ENCODE measurements at places on chromosomes 5 and 9. TPM values are rescaled to one million over a fixed set of nuclear protein-coding genes. Genes with fewer than 3 reads are reported as not detected.

Gene TMOD1
- total RNA-seq, result 0.96 TPM

Gene GRM6
- not detected for total RNA-seq

Gene ARHGEF28
- total RNA-seq, result 0.05 TPM

Gene SOHLH1
- not detected for total RNA-seq

Gene OR2V1
- not detected for total RNA-seq

Gene DBH
- total RNA-seq, result not detected

Gene INSL6
- total RNA-seq, result not detected

GRCh38 chr9:106758911-106759310 is 104.1 kb upstream of the ZNF462 start:
- DNase-seq, result no peak

GRCh38 chr9:5832538-5833529 is at the start of gene ERMP1:
Gene ERMP1 (minus strand): TSS chr9:5833117. CDS start chr9:5833027, 90 bp downstream.
- peak; percentile 95 for DNase-seq

DNA sequence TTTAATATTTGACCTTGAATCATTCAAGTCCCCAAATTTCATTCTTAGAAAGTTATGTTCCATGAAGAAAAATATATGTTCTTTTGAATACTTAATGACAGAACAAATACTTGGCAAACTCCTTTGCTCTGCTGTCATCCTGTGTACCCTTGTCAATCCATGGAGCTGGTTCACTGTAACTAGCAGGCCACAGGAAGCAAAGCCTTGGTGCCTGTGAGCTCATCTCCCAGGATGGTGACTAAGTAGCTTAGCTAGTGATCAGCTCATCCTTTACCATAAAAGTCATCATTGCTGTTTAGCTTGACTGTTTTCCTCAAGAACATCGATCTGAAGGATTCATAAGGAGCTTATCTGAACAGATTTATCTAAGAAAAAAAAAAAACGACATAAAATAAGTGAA is 65.4 kb downstream of the WDR41 start:
- no peak for DNase-seq

- no peak for DNase-seq
Measured at GRCh38 chr5:17157294-17157693, 60.1 kb upstream of the BASP1 start.

GRCh38 chr5:154967421-154968024 is 26.6 kb downstream of the MRPL22 start:
- DNase-seq, result no peak

- no peak for DNase-seq
Measured at GRCh38 chr9:125511789-125512660, 195.0 kb downstream of the MAPKAP1 start.

DNA sequence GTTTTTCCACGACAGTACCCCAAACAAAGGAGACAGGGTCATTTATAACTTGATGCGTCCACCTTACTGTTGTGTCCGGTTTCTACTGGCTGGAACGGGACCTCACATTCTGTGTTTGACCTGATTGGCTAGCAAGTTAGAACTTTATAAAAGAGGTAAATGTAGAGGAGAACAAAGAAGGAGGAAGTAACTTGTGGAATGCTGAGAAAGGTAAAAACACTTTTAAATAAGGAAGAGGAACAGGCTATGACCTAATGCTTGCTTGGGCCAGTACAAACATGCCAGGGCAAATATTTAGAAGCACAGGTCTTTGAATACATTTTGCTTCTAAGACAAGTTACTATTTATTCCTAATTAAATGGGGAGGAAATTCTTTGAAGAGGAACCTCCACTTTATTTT is 251.6 kb downstream of the KIAA0825 start:
- DNase-seq, result no peak

DNA sequence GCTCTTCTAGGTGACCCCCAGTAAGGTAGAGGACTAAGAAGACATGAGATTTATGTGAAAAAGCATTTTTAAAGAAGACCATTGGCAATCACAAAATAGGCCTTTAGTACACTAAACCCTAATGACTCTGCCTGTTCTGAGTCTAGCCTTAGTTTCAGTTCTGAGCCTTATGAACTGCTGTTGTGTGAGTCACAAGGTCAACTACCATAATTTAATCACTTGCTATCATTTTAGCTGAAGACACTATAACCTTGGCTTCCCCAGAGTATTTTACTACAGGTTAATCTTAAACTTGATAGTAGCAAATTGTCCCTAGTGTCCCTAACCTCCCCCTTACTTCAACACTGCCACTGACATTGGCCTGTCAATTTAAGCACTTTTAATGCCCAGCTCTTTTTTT is 34.4 kb downstream of the APC start:
- no peak for DNase-seq

DNA sequence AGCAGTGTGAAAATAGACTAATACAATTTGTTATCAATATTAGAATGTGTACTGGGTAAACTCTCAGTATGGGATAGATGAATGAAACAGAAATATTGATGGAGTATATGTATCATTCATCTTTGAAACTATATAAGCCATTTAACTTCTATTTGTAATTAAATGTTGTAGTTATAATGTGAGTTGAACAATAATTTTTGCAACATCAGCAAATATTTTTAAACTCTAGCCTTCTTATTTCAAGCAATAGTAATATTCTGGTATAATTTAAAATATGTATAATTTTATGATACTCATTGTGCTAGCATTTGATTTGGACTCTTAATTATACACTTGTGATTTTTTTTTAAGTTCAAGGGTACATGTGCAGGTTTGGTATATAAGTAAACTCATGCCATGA is 59.6 kb upstream of the RGMB start:
- DNase-seq, result no peak

DNA sequence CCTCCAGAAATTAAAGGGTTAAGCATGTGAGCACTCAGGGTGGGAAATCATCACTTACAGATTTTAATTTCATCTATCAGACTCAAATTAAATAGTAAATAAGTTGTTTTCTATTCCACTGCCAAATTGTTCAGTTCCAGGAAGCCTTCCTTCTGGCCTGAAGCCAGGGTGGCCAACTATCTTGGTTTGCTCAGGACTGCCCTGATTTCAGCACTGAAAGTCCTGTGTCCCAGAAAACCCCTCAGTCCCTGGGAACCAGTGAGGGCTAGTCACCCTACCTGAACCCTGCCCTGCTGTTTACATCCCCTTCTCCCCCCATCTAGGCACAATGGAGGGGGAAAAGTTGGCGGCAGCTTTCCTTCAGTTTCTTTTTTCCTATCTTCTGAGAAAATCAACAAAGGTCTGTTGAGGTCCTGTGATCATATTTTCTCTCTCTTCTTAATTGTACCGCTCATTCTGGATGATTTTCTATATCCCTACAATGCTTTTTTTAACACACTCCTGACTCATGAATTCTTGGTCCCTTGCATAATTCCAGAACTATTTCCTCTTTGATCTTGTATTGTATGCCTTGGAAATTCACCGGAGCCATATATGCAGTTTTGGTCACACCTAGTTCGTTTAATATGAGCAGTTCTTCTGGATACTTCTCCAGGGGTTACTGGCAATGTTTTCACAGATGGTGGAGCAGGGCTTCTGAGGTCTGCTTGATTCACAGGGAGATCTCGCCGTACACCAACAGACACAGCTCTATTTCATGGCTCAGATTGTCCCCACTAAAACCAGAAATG is 103.8 kb downstream of the MAP1B start:
- no peak for DNase-seq

DNA sequence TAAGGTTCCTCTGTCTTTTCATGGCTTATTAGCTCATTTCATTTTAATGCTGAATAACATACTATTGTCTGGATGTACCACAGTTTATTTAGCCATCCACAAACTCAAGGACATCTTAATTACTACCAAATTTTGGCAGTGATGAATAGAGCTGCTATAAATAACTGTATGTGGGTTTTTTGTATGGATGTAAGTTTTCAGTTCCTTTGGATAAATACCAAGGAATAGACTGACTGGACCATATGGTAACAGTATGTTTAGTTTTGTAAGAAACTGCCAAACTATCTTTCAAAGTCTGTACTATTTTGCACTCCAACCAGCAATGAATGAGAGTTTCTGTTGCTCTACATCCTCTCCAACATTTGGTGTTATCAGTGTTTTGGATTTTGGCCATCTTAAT is 38.7 kb downstream of the SCAMP1 start:
- no peak for DNase-seq

DNA sequence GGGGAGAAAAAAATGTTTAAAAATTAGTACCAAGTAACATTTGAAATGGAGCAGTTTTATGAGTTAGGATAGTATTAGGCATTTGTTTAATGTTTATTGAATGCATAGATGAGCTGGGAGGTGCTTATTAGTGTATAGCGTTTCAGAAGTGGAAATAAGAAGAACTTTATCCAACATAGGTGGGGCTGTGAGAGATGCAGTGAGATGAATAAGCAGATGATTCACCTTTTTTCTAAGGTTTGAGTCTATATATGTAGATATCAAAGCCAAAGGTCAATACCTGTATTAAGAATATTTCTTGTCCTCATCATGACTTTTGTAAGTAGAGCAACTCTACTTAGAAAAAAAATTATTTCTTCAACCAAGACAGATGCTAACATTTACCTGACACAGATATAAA is 54.6 kb upstream of the POU4F3 start:
- DNase-seq, result no peak

DNA sequence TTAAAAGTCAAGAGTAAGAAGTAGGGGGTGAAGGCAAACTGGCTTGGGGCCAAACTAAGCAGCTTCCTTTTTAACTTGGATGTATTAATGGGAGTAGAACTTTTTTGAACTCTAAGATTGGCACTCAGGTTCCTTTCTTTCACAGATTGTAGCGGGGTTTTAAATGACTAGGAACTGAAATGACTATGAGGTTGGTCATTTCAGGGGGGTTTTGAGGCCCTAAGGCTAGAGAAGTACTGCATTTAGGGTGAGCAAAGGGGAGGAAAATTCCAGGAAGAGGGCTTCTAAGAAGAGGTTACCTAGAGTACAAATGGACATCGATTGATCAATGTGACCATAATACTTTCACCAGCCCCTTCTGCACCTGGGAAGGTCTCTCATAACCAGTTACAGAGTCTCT is 381.8 kb downstream of the MLLT3 start:
- no peak for DNase-seq

DNA sequence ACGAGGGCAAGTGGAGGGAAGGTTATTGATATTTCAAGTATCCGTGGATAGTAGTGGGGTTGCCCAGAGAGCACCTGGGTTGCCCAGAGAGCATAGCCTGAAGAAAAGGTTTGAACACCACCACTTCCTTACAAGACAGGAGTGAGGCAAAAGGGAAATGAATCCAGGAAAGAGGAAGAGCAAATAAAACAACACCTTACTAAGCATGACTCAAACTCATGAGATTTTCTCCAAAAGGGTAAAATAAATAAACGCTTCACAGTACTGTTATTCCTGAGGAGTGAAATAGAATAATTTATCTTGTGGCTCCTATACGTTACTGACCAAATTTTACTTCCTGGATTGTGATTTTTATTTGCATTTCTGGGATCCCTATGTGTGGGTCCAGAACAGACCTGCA is 65.2 kb upstream of the PTPRD start:
- DNase-seq, result no peak

- DNase-seq, result no peak
Measured at GRCh38 chr9:123085916-123086315, 52.4 kb downstream of the GPR21 start.

GRCh38 chr5:59358005-59358861 is 535.3 kb downstream of the PDE4D start:
- DNase-seq, result no peak

DNA sequence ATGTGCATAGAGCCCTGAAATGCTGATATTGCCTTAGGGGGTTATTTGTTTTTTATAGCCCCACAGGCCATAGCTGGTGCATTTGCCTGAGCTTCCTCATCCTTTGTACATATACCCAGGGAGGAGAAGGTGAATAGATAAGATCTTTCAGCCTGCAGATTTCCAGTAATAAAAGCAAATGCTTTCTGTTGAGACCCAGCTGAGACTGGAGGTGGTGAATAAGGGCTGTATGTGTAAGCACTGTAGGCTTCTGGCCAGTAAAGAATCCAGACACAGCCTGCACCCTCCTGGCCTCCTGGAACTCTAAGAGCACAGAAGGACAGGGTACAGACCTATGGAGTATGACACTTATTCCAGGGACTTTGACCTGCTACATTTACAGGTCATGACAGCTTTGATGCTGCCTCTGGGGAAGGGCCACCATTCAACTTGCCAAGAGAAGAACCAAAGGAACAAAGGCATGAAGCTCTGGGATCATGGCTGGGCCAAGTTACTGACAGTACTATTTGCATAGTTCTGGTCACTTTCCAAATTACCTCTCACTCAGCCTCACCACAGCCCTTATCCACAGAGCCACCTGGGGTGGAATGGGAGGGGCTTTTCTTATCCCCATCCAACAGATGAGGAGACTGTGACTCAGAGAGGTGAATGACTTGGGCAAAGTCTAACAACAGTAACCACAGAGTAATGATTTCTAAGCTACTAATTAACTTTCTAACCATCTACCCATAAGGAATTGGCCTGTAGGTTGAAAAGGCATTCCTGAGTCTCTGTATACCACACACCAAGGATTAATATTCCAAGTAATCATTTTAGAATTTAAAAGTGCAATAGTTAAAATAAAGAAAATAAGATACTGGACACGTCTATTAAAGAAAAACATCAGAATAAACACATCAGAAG is 604.5 kb upstream of the KLF4 start:
- no peak for DNase-seq

GRCh38 chr5:107671742-107672210 is 1.0 kb upstream of the EFNA5 start:
- DNase-seq, result no peak

- no peak for DNase-seq
Measured at GRCh38 chr9:113989017-113989713, 88.9 kb downstream of the AMBP start.

- DNase-seq, result no peak
Measured at GRCh38 chr5:151589878-151590570, 1.1 kb downstream of the FAT2 start.

GRCh38 chr5:89849830-89850512 is 559.6 kb downstream of the CETN3 start:
- no peak for DNase-seq

DNA sequence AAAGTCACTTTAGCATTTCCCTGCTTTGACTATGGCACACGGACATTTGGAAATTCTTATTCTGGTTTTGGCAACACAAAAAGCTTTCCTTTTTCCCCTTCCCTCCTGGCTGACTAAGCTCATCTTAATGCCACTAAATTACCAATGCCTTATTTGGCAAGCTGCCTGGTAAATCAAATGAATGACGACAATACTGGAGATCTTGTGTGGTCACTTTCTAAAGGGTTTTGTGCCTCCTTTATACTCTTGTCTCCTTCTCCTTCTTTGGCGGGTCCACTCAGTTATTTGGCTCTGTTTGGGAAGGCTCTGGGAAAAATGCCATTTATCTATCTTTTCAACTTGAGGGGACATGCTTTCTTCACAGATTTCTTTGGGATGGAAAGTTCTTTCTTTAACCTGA is 34.9 kb downstream of the SH3GL2 start:
- no peak for DNase-seq

GRCh38 chr5:68086857-68087256 is 128.7 kb upstream of the PIK3R1 start:
- no peak for DNase-seq

DNA sequence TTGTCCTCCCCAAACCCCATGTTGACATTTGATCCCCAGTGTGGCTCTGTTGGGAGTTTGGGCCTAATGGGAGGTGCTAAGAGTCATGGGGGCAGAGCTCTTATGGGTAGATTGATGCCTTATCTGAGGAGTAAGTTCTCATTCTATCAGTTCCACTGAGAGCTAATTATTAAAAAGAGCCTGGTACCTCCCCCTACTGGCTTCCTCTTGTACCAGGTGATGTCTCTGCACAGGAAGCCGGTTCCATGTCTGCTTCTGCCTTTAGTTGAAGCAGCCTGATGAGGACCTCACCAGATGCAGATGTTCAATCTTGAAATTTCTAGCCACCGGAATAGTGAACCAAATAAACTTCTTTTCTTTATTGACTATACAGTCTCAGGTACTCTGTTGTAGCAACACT is 10.8 kb downstream of the GABRB2 start:
- no peak for DNase-seq

Data from activated naive CD4-positive, alpha-beta T cell treated with anti-CD3 and anti-CD28 coated beads, Interleukin-2, amount 50 U/mL, for 72 hours (primary cell).